ENCODE measurements at places on chromosomes 16 and 17.

DNA sequence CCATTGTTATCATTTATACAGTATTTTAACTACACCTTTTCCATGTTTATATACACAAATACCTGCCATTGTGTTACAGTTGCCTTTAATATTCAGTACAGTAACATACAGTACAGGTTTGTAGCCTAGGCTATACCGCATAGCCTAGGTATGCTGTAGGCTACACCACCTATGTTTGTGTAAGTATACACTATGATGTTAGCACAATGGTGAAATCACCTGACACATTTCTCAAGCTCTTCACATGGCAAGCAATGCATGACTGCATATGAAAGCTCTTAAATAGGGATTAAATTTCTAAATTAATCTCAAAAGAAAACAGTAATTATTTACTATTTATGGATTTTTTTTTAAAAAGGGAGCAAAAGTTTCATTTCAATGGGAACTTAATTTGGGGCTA lies 12.0 kb downstream of the LRRC37B start:
- no peak for DNase-seq

DNA sequence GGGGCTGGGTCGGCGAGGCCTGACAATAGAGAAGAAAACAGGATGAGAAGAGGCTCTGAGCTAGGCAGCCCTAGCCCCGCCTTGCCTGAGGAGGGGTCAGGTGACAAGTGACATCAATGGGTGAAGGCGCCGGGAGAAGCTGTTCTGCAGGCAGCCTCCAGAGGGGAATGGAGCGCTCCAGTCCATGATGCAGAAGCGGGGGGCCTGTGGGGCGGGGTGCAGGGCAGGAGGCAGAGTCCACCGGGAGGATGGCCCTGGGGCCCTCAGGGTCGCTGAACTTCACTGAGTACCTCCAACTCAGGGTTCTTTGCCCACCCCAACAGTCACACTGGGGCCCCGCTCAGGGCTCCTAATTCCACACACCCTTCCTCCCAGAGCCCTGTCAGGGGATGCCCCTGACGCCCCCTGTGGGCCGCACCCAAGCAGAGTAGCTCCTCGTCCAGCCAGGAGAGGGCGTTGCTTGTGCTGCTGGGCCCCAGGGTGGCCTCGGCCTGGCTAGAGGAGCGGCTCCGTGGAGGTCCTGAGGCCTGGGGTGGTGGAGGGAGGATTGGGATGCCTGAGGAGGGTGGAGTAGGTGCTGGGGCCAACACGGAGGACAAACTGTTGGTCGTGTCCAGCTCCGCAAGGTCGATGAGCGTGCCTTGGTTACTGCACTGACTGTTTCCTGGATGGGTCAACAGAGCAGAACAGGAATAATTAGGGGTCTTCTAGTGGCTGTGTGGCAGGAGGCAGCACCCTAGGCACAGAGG lies 20.8 kb downstream of the GGA3 start:
- DNase-seq: peak; percentile 13

- no peak for DNase-seq
Measured at GRCh38 chr17:45081047-45081703, 20.1 kb downstream of the NMT1 start.

- DNase-seq: no peak
Measured at GRCh38 chr16:71423865-71424264, 18.0 kb downstream of the TLE7 start.

GRCh38 chr16:69094501-69094900 lies 11.0 kb upstream of the HAS3 start:
- DNase-seq: no peak

DNA sequence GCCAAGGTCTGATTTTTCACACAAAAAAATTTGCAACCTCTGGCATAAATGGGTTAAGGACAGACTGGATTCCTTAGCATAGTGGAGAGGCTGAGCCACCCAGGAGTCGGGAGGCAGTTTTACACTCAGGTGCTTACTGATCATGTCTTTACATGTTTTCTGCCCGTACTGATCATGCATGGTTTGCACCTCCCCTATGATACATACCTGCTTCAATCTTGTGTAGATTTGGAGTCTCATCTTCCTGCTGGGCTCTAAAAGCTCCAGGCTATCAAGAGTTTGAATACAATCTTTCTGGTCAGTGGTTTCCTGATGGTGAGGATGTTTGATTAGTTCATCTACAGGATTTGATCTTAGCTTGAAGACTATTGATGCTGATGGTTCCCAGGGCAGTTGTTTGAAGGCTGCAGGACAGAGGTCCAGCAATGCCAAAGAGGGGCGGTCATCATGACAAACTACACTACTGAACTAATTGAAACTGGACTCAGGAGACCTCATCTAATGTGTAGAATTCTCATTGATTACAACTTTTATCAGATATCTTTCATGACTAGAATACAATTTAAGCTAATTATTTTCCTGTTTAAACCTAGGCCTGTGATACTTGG lies 6.9 kb downstream of the C1QBP start:
- DNase-seq: no peak

GRCh38 chr17:8145811-8146210 lies 6.4 kb downstream of the PER1 start:
- no peak for DNase-seq

DNA sequence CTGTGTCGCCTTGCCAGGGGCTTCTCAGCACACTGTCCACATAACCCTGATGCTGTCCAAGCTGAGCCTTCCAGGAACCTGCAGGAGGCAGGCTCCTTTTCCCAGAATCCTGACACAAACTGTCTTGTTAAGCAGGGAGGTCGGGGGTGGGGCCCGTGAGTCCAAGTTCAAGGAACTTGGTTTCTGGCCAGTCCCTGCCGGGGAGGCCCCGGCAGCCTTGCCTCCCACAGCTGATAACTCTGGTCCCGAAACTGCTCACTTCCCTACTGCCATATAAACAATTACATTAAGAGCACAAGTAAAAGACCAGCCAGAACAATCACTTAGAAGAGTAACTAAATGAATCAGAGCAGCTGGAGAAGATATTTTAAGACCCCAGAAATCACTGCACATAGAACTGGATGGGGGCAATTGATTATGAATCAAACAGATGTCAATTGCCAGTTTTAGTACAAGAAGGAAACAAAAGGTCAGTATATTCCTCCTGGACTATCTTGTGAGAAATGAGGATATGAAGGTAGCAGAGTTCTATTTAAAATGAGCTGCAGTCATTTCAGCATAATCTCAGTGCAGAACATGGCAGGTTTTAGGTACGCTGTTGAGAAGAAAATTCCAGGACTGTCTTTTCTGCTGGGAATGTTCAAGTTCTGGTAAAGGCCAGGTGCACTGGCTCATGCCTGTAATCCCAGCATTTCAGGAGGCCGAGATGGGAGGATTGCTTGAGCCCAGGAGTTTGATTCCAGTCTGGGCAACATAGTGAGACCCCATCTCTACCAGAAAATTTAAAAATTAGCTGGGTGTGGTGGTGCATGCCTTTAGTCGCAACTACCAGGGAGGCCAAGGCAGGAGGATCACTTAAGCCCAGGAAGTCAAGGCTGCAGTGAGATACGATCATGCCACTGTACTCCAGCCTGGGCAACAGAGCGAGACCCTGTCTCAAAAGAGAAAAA lies 169.8 kb downstream of the PITPNC1 start:
- DNase-seq: peak; percentile 47

GRCh38 chr16:65782611-65783600 lies 583.6 kb upstream of the CDH5 start:
- peak; percentile 72 for DNase-seq

DNA sequence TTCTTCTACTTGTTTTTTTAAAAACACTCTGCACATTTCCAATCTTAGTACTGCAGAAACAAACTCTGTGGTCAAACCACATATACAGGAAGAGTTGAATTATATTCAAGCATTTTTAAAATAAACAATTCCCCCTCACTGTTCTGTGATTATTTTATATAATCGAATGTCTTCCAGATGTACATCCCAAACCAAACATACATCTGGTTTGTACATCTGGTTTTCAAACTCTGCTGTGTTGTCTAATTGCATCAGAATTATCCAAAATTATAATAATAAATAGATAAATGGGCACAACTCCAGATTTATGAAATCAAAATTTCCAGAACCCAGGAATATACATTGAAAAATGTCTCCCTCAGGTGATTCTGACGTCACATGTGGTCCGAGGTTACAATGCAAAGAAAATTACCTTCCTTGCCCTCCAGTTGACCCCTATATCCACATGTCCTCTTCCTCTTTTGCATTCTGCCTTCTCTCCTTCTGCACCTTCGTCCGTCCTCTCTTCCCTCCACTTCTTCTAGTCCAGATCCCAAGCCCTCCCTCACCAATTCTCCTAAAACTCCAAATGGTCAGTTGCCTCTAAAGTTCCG lies 13.3 kb upstream of the CCDC144A start:
- DNase-seq: no peak

DNA sequence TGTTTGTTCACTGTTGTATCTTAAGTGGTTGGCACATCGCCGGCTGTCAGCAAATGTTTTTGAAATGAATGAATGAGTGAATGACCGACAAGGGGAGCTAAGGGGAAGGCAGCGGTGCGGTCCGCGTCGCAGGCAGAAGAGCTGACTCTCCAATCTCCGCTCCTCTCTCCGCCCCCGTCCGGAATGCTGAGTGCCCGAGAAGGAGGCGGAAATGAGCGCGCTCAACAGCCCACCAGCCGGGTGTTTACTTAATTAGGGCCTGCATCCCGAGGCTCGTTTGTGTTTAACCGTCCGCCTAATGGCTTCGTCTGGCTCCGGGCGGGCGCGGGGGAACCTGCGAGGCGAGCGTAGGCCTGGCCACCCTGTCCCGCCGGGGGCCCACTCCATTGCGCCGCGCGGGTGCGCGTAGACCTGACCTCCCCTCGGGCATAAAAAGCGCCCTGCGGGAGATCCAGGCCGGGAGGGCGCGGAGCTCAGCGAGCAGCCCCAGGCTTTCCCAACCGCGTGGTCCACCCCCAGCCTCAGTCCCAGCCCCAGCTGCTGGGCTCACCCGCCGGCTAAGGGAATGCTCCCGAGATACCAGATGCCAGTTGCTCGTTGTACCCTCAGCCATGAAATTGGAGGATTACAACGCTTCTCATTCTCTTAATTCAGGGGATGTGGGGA lies 2.5 kb upstream of the CDH3 start:
- DNase-seq: no peak

DNA sequence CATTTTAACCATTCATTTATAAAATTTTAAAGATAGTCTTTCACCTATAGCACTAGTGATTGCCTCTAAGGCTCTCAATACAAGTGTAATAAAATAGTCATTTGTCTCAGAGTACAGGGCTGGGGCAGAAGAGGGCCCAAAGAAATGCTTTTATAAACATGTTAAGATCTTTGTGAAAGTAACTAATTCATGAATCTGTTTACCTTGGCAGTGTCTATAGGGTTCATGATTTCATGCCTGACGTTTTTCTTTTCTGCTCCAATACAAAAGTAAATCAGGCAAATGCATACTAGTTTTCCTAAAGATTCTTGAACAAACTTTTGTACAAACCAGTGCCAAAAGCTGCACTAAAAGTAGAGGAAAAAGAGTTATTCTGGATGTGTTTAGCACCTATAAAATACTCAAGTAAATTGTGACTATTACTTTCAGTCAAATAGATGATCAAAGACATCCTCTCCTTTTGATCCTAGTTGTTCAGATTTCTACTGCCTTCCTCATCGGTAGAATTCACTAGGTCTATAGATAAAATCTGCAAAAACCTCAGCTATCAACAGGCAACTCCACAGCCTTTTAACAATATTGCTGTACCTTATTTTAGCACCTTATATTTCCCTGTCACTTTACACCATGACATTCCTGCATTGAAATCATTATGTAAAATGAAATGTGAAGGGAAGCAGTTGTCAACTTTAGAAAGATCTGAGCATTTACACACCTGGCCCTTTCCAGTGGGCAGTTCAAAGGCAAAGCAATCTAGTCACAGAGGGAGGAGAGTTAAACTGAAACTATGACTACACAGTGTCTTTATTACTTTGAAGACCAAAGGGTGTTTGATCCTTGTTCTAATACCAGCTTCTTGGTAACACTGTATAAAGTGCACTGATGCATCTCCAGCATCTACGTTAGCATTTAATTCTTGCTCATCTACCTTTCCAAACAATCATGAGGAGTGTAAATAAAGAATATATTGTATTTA lies 100.0 kb upstream of the MED13 start:
- DNase-seq: peak; percentile 14

DNA sequence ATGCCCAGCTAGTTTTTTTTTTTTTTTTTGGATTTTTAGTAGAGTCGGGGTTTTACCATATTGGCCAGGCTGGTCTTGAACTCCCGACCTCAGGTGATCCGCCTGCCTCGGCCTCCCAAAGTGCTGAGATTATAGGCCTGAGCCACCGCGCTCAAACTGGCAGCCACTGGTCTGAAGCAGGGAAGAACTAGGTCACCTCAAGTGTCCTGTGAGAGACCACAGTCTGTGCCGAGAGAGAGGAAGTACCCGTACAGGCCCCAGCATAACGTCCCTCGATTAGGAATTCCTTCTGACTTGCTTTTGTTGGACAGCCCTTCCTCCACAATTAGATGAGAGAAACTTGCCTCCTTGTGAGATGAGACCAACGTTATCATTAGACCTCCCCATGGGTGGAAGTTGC lies 13.7 kb upstream of the CD300E start:
- DNase-seq: no peak

DNA sequence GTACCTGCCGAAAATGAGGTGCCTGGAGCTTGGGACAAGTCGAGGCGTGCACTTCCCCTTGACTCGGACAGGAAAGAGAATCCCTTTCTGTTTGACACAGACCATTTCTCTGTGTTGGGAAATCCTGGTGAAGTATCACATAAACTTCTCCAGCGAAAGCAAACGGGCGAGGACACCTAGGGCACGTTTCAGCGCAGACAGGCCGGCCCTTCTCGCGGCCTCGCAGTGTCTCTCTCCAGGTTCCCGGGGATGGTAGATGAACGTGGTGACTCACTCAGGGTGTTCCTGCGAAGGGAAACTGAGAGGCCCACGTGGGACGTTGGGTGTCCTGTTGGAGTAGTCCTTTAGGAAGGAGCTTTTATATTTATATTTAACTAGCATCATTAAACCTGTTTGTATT lies 36.3 kb upstream of the ZNF750 start:
- peak; percentile 24 for DNase-seq
